Body of pancreas (tissue), 4 donors: ENCODE measurements at places on chromosomes 1 and 21. TPM values are rescaled to one million over a fixed set of nuclear protein-coding genes. Genes with fewer than 3 reads are reported as not detected.
A peak's percentile ranks its signal among the peaks of the same experiment; 100 is the strongest.

Gene DEPDC1
- not detected for total RNA-seq

Gene IGSF9
- total RNA-seq: 4.9 TPM

Gene SPRR1B
- total RNA-seq: not detected

Gene ADAMTS4
- 7.9 TPM for total RNA-seq

Gene NUF2
- total RNA-seq: 0.66 TPM

Gene ZNF593OS
- total RNA-seq: not detected

Gene PTPN14
- 18.7 TPM for total RNA-seq

Gene CA14
- not detected for total RNA-seq

Gene OR2T27
- not detected for total RNA-seq

Gene OR6K3
- total RNA-seq: not detected

Gene KCNK1
- 5.2 TPM for total RNA-seq

DNA sequence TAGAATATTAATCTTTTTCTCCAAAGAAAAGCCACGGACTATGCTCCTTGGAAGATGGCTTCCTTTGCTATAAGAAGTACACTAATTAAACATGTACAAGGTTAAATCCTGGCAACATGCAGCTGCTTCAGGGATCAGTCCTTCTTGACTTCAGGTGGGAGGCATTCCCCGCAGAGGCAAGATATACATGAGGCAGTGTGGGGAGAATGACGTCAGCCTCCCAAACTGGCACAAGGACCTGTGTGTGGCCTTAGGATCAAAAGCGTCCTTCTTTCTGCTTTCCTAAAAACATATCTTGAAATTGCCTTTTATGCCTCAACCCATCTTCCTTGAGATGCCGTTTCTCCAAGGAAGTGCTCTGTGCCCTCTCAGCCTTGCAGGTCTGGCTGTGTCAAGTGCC is 90.3 kb downstream of the WLS start:
- H3K27ac ChIP-seq: peak overlapping the region; percentile 83
- no peak overlapping the region for H3K4me3 ChIP-seq
- no peaks in the 10 kb centered on the region for H3K36me3 ChIP-seq
- DNase-seq: no peak
- H3K4me1 ChIP-seq: peaks cover 55% of the 10 kb centered on the region
- H3K27me3 ChIP-seq: no peaks in the 10 kb centered on the region

DNA sequence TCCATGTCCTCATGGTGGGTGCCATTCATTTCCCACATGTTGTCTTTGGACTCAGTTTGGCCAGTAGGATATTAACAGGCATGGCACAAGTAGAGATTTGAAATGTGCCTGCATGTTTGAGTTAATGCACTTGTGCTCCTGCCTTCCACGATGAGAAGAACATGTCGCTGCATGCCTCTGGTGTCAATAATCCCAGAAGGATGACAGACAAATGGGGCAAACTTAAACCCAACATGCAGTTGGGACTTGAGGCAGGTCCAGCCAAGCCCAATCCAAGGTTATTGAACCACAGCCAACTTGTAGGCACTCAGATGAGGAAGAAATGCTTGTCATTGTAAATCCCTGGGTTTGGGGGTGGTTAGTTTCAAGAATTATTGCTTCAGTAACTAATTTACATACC is 174.6 kb downstream of the TRIM33 start:
- H3K27me3 ChIP-seq: no peaks in the 10 kb centered on the region
- DNase-seq: no peak
- no peaks in the 10 kb centered on the region for H3K4me1 ChIP-seq
- no peak overlapping the region for H3K4me3 ChIP-seq

DNA sequence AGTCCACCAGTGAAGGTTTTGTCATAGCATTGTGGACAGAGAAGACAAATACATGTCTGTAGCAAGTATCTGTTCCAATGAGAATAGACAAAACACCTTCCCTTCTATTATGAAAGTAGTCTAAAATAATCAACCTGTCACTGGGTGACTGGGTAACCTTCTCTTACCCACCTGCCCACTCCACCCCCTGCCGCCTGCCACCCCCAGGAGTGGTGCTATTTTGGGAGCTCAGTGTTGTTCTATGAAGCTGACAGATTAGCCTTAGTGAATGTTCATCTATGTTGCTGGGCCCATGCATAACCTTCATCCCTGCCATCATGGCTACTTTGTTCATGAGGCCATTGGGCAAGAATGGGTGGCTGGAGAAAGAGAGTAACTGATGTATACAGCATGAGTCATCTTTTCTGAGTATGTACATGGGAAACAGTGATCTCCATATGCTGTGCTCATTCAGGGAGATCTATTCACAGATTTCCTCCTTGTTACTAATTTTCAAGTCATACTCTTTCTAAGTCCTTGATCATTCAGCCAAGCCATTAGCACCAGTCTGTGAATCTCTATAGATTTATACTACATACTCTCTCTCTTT is 24.8 kb downstream of the MARK1 start:
- H3K27ac ChIP-seq: no peak overlapping the region
- no peaks in the 10 kb centered on the region for H3K27me3 ChIP-seq
- no peaks in the 10 kb centered on the region for H3K4me1 ChIP-seq
- H3K36me3 ChIP-seq: no peaks in the 10 kb centered on the region
- DNase-seq: no peak

DNA sequence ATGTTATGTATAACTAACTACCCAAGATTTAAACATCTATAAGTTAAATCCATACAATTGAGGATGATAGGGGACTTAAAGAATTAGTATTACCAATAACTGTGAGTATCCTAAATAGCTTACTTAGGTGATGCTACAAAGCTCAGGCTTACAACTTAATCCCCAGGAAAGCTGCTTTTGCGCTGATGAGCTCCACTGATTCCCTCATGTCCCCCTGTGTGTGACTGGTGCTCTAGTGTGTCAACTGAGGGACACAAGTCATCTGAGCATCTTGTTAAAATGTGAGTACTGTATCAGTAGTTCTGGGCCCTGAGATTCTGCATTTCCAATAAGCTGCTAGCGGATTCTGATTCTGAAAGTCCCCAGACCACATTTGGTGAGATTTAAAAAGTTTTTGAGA is 1458.8 kb downstream of the MRPL39 start:
- no peaks in the 10 kb centered on the region for H3K4me1 ChIP-seq
- no peak overlapping the region for H3K4me3 ChIP-seq
- no peaks in the 10 kb centered on the region for H3K36me3 ChIP-seq

DNA sequence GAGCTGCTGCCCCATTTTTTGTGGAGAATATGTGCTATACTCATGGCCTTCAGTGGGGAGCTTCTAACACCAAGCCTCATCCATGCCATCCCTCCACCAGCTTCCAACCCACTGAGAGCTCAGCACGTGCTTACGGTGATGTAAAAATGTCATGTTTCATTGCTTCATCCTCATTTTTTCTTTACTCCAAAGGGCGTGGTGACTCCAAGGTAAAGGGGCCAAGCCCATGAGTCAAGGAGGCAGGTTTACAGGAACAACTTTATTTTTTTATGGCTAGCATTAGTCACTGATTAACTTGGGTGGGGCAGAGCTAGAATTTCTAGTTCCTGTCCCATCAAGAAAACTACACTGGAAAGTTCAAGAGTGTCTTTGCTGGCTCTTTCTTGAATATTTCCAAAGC is at the start of gene C1orf226:
Gene C1orf226, plus strand, starts transcription at position 346 of the 400 bp plus-strand sequence. CDS start 174 bp downstream, outside the sequence.
- no peak within 1 kb of the TSS for H3K4me3 ChIP-seq
- no peaks in the 10 kb centered on the region for H3K4me1 ChIP-seq
- no peaks in the 10 kb centered on the region for H3K27me3 ChIP-seq
- no peaks in the 10 kb centered on the region for H3K36me3 ChIP-seq

DNA sequence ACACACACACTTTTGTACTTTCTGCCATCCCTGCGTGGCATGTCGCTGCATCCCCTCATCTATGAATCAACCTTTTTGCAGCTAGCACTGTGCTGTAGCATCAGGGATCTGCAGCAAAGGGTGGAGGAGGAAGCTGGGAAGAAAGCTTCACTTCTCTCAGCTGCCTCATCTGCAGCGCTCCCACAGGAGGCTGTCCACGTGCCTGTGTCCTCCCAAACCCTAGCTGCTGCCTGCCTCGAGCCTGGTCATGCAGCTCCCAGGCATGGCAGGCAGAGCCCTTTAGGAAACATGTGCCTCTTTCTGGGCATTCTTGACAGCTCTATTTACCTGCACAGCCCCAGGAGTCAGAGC is 262.1 kb upstream of the SGIP1 start:
- peaks cover 7% of the 10 kb centered on the region for H3K4me1 ChIP-seq
- peak overlapping the region; percentile 67 for H3K27ac ChIP-seq
- no peak overlapping the region for H3K4me3 ChIP-seq
- H3K27me3 ChIP-seq: no peaks in the 10 kb centered on the region
- H3K36me3 ChIP-seq: no peaks in the 10 kb centered on the region

GRCh38 chr1:117646007-117646811 is 40.4 kb downstream of the TENT5C start:
- no peaks in the 10 kb centered on the region for H3K27me3 ChIP-seq
- H3K27ac ChIP-seq: no peak overlapping the region
- no peak for DNase-seq
- no peaks in the 10 kb centered on the region for H3K36me3 ChIP-seq

DNA sequence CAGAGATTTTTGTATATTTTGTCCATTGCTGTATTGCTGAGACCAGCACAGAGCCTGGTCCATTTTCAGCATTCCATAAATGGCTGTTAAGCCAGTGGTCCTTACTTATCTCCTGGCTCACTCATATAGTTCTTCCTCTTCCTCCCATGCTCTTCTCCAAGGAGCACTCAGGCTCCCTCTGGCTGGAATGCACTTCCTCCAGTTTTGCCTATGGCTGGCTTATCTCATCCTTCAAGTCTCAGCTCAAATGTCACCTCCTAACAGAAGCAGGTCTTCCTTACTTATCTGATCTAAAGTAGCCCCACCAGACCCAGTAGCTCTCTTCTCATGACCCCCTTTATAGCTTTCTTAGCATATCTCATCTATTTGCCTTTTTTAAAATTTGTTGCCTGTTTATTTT is 146.9 kb downstream of the SLC30A10 start:
- H3K27me3 ChIP-seq: no peaks in the 10 kb centered on the region
- no peak overlapping the region for H3K27ac ChIP-seq

DNA sequence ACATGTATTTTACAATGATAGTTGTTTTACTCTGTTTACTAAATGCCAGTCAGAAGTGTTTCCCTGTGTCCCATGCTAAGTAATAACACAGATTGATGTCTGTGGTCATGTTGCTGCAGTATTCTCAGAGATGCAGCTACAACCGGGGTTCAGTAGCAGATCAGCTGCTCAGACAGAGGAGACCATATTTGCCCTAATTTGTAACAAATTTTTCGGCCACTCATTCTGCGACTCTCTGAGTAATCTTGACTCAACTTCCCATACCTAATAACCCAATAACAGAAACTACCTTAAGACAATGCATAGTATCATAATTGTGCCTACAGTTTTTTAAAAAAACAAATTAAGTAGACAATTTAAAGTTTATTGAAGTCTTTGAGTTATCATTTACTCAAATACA is 32.6 kb downstream of the NIBAN1 start:
- H3K27me3 ChIP-seq: no peaks in the 10 kb centered on the region
- no peak for DNase-seq
- H3K4me1 ChIP-seq: peaks cover 34% of the 10 kb centered on the region
- H3K27ac ChIP-seq: no peak overlapping the region
- H3K36me3 ChIP-seq: no peaks in the 10 kb centered on the region

DNA sequence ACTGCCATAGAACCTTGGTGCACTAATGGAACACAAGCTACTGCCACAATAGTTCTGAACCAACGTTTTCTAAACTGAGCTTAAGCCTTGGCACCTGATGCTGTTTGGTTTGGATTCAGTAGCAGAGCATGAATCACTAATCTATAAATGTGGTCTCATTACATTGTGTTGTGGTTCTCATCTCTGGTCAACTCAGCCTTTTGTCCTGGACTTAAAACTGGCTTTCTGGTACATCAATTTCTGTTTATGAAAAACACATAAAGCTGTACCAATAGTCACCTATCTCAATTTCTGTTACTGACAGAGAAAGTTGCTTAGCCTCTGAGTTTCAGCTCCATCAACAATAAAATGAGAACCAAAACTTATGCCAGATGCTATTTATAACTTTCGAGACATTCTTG is 197.5 kb upstream of the KIAA0040 start:
- DNase-seq: no peak
- no peaks in the 10 kb centered on the region for H3K27me3 ChIP-seq
- H3K36me3 ChIP-seq: no peaks in the 10 kb centered on the region

DNA sequence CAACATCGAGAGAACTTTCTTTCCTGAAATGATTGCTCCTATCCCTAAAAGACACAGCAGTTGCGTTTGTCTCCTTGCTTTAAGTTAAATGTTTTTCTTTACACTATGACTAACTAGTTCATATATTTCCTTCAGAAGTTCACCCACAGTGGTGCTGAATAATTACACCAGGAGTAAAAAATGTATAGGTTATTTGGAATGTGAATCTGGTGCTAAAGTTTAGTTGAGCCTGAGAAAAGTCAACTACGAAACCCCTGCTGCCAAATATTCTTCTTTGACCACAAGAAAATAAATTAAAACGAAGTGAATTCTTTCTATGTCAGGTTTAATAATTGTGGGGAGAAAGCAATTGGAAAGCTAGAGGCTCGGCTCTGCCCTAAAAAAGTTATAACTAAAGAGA is 52.8 kb downstream of the C4BPA start:
- H3K4me3 ChIP-seq: no peak overlapping the region
- no peaks in the 10 kb centered on the region for H3K4me1 ChIP-seq
- no peaks in the 10 kb centered on the region for H3K27me3 ChIP-seq
- DNase-seq: no peak
- H3K27ac ChIP-seq: no peak overlapping the region

DNA sequence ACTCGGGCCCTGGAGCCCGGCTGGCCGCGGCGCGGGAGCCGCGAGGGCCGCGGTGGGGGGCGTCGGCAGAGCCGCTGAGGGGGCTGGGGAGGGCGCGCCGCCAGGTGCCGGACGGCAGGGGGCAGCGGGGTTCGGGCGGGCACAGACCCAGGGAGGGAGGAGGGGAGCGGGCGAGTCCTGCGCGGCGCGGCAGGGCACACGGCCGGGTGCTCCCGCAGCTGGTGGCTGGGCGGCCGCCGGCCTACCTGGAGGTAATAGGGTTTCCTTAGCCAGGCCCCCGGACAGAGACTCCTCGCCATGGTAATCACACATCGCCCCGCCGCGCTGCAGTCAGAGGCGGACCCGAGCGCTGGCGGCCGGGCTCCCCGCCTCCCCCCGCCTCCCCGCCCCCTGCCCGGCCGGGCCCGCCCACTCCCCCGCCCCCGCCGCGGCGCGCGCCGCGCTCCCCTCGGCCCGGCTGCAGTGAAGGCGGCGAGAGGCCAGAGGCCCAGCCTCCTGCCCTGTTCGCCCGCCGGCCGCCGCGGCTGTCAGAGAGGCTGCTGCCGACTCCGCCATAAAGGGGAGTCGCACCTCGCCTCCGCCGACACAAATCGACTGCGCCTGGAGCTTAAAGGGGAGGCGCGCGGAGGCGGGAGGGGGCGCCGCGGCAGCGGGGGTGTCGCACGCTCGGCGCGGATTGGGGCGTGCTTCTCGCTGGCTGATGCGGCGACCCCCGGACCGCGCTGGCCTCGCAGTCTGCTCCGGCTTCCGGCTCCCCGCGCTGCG is at the start of gene DIPK1A:
Gene DIPK1A, minus strand, starts transcription at position 332 of the 765 bp plus-strand sequence. Its CDS starts 33 bp downstream, at position 299.
- peak within 1 kb of the TSS; percentile 90 for H3K27ac ChIP-seq
- no peaks in the 10 kb centered on the region for H3K36me3 ChIP-seq
- H3K4me3 ChIP-seq: peak within 1 kb of the TSS; percentile 61
- DNase-seq: peak; percentile 80
- no peaks in the 10 kb centered on the region for H3K27me3 ChIP-seq

- H3K27me3 ChIP-seq: no peaks in the 10 kb centered on the region
- H3K36me3 ChIP-seq: no peaks in the 10 kb centered on the region
- H3K27ac ChIP-seq: no peak overlapping the region
- no peak overlapping the region for H3K4me3 ChIP-seq
Measured at GRCh38 chr1:68633141-68633919, 136.4 kb upstream of the DEPDC1 start.
